ENCODE measurements at places on chromosomes 6 and 20. TPM values are rescaled to one million over a fixed set of nuclear protein-coding genes. Genes with fewer than 3 reads are reported as not detected.

GRCh38 chr6:7707787-7708186, 18.1 kb upstream of the BMP6 start:
- H3K27ac ChIP-seq = no peak overlapping the region
- no peaks in the 10 kb centered on the region for H3K4me1 ChIP-seq
- H3K4me3 ChIP-seq = no peak overlapping the region

The F13A1 gene
- 35.0 TPM for total RNA-seq

DNA sequence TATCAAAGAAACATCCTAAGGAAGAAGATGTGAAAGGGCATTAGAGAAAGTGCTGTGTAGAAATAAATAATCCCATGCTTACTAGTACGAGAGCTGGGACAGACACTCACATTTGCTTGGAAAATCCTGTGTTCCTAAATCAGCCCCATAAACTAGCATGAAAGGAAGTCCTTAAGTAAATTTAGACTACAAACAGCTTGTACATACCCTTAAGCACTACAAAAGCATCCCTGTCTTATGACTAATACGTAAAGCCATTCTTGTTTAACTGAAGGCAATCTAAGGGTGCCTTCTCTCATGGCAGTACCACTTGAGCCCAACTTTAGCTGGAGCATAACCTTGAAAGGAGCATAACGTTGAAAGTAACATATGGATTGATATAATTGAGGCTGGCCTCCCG, 15.4 kb upstream of the FOXQ1 start:
- H3K36me3 ChIP-seq = no peaks in the 10 kb centered on the region
- no peak overlapping the region for H3K27ac ChIP-seq
- H3K27me3 ChIP-seq = no peaks in the 10 kb centered on the region
- H3K4me3 ChIP-seq = no peak overlapping the region
- H3K4me1 ChIP-seq = no peaks in the 10 kb centered on the region

- H3K4me3 ChIP-seq = no peak overlapping the region
- H3K27ac ChIP-seq = no peak overlapping the region
- H3K27me3 ChIP-seq = no peaks in the 10 kb centered on the region
- H3K4me1 ChIP-seq = no peaks in the 10 kb centered on the region
- no peak for DNase-seq
- no peaks in the 10 kb centered on the region for H3K36me3 ChIP-seq
Observed at GRCh38 chr6:328136-328670, 35.9 kb downstream of the DUSP22 start.

DNA sequence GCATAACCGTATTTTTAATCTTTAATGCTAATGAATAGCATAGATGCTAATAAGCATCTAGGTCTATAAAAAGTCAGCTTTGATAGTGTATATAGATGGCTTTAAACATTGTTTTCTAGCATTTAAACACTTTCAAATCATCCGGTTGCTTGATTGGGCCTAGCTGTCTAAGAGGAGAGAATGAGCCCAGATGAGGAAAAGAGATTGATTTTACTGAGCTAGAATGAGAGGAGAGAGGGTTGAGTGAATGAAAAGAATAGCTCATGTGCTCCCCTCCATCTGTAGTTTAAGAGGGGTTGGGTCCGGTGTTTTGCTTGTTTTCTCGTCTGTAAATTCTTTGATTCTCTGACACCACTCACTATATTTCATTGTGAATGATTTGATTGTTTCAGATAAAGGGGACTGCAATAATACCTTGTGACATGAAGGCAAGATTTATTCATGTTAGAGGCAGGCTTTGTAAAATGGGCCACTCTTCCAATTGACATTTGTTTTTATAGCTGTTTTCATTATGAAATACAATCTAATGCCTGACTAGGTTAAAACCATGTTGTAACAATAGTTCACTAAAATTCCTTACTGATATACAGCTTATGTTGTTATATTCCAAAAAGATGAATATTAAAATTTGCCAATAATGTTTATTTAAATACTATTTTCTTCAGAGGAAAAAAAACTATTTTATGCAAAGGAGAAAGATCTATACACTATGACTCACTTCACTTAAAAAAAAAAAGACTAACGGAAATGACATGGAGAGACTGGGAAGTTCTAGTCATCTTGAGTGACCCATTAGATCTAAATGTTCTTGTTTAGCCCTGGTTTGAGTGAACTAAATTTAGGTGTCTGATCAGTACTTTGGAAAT, 3.2 kb downstream of the PTPN1 start:
- H3K27ac ChIP-seq = peak overlapping the region; percentile 85

The CENPQ gene
- 4.0 TPM for total RNA-seq

DNA sequence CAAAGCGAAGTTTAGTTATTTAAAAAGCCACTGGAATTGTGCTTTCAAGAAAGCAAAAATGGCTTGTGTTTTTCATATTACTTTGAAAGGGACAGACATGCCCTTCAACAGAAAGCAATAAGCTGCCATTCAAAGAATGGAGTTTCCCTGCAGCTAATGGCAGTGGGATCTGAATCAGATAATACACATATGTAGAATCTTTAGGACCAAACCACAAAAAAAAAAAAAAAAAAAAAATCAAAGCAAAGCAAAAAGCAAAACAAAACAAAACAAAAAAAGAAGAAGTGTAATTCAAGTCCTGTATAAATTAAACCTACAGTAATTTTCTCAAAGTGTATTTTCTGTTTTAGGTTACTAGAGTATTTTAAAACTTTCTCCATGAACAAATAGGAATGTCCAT, 63.6 kb upstream of the ZNF217 start:
- peaks cover 32% of the 10 kb centered on the region for H3K4me1 ChIP-seq
- H3K27me3 ChIP-seq = no peaks in the 10 kb centered on the region
- no peak overlapping the region for H3K4me3 ChIP-seq
- H3K36me3 ChIP-seq = no peaks in the 10 kb centered on the region

The RHAG gene
- 2.1 TPM for total RNA-seq

The NHSL1 gene
- total RNA-seq = 86.7 TPM

GRCh38 chr6:34718976-34719375, 22.4 kb upstream of the ILRUN start:
- DNase-seq = no peak
- no peak overlapping the region for H3K4me3 ChIP-seq
- no peaks in the 10 kb centered on the region for H3K36me3 ChIP-seq
- H3K27me3 ChIP-seq = no peaks in the 10 kb centered on the region
- no peaks in the 10 kb centered on the region for H3K4me1 ChIP-seq

DNA sequence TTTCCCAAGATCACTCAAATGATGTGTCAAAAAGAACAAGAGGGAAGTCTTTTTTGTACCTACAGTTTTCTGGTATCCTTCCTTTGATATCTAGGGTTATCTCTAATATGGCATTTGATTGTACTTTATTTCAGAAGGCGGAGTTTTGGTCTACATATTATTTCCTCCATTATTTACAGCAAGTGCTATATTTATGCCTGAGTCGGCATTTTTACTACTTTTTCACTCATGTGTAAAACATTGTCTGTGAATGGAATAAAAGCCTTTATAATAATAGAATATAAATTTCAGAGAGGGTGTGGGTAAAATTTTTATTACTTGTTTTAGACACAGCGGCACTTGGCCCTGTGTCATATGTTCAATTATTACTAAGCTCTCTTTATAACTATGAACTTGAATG, 398.4 kb downstream of the BCKDHB start:
- H3K4me3 ChIP-seq = no peak overlapping the region
- no peaks in the 10 kb centered on the region for H3K27me3 ChIP-seq
- no peak for DNase-seq
- H3K4me1 ChIP-seq = no peaks in the 10 kb centered on the region

- H3K4me1 ChIP-seq = no peaks in the 10 kb centered on the region
- no peaks in the 10 kb centered on the region for H3K36me3 ChIP-seq
- H3K27me3 ChIP-seq = no peaks in the 10 kb centered on the region
- peak; percentile 61 for DNase-seq
Observed at GRCh38 chr20:50625986-50626677, 65.2 kb downstream of the RIPOR3 start.

- no peak overlapping the region for H3K4me3 ChIP-seq
- H3K27me3 ChIP-seq = no peaks in the 10 kb centered on the region
- no peak for DNase-seq
- no peaks in the 10 kb centered on the region for H3K36me3 ChIP-seq
- H3K27ac ChIP-seq = no peak overlapping the region
- no peaks in the 10 kb centered on the region for H3K4me1 ChIP-seq
Observed at GRCh38 chr6:80543598-80544222, 437.2 kb downstream of the BCKDHB start.

DNA sequence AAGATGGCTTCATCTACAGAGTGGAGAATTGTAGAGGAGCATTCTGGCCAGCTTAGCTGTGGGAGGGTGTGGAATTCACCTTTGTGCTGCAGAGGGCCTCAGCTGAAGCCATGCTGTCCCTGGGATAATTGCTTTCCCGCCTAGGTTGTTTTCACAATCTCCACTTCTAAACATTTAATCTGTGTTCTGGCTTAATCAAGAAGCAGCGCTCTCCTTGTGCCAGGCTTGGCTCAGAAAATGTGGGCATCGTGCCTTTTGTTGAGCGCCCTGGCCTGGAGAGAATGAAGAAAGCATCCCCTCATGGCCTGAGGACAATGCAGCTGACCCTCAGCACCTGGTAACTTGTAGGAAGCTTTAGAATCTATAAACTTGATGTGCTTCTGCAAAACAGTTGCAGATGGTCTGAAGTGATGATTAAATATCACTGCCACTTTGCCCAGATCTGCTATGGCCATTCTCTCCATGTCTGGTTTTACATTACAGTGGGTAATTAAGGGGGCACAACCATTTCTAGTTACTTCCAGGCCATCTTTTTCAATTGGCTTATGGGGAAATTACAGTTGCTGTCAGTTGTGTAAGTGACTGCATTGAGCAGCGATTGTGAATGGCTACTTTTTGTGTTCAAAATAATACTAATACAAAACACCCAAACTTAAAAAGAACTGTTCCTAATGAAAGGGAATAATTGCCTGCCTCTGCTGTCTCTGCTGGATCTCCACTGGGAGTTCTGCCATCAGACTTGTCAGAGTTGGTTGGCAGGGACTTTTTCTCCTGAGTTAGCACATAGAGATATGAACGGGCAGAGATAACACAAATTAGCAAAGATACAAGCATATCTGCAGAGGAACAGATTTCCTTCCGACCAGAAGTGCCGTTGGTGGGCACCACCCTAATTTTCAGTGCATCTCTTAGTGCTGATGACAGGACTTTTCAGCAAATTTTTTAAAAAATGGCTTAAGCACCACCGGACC, 18.4 kb downstream of the CTNNBL1 start:
- no peaks in the 10 kb centered on the region for H3K27me3 ChIP-seq
- no peak overlapping the region for H3K4me3 ChIP-seq
- H3K27ac ChIP-seq = peak overlapping the region; percentile 39
- no peaks in the 10 kb centered on the region for H3K36me3 ChIP-seq
- DNase-seq = no peak

GRCh38 chr20:61230166-61230565, 21.9 kb upstream of the CDH4 start:
- no peak overlapping the region for H3K4me3 ChIP-seq
- no peaks in the 10 kb centered on the region for H3K36me3 ChIP-seq

- no peak for DNase-seq
- H3K27me3 ChIP-seq = no peaks in the 10 kb centered on the region
- H3K4me3 ChIP-seq = no peak overlapping the region
- peaks cover 78% of the 10 kb centered on the region for H3K36me3 ChIP-seq
- H3K4me1 ChIP-seq = no peaks in the 10 kb centered on the region
Observed at GRCh38 chr20:49647550-49647949, 66.1 kb downstream of the B4GALT5 start.

DNA sequence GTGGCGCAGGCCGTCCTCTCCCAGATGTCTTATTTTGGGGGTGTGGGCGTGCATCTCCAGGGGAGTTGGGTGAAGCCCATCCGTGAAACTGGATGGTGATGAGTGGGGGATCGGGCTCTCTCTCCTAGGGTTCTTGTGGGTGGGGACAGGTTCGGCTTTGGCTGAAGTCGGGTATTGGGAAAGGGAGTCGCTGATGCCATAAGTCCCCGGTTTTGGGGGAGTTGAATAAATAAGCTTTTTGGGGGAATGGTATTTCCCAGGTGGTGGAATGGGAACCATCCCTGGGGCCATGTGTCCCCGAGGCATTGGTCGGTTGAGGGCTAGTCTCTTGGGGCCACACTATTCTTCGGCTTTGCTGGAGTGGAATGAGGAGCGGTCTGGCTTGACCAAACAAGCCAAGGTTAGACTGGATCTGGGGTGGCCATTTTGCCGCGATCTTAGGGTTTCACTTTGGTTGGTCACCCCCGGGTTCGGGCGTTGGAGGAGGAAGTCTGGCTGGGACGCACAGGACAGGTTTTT, 481 bp downstream of the ZNF133 start:
- H3K27me3 ChIP-seq = no peaks in the 10 kb centered on the region
- no peak for DNase-seq
- no peaks in the 10 kb centered on the region for H3K4me1 ChIP-seq
- peaks cover 14% of the 10 kb centered on the region for H3K36me3 ChIP-seq
- H3K27ac ChIP-seq = peak overlapping the region; percentile 94

DNA sequence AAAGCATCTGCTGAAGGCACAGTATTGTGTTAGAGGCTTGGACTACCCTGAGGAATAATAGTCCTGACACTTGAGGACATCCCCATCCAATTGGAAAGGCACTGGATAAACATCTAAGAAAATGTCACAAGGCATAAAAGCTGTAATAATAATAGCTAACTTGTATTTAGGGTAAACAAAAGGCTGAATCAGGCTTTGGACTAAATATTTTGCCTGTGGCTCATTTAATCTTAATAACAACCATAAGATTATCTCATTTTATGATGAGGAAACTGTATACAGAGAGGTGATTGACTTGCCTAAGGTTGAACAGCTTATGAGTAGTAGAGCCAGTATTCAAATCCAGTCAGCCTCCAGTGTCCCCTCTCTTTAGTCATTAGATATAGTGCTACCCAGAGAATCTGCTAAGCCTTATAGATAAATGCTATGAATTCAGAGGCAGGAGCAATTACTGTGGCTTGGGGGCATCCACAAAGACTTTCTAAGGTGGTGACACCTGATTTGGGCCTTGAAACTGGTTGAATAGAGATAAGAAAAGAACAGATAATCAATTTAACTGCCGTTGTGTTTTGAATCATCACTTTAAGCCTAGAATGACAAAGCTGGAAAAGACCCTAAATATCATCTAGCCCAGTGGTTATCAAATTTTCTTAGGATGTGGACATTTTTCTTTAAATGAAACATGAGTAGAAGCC, 7.5 kb upstream of the ZSWIM1 start:
- DNase-seq = no peak
- H3K27me3 ChIP-seq = no peaks in the 10 kb centered on the region
- H3K27ac ChIP-seq = no peak overlapping the region

DNA sequence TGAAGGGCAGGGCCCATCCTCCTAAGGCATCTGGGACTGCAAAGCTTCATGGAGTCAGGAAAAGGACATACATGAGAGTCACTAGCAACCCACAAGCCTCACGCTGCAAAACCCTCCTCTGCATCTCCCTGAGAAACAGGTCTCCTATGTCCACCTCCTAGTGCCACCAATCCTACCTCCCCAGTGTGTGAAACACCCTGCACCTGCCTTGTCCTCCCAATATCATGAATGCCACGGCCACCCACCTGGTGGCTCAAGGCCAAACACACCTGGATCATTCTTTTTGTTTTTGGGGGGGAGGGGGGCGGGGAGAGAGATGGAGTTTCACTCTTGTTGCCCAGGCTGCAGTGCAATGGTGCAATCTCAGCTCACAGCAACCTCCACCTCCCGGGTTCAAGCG, 90.5 kb downstream of the ZMYND8 start:
- H3K4me3 ChIP-seq = no peak overlapping the region
- H3K36me3 ChIP-seq = peaks cover 50% of the 10 kb centered on the region
- H3K27me3 ChIP-seq = no peaks in the 10 kb centered on the region
- H3K27ac ChIP-seq = no peak overlapping the region

GRCh38 chr20:24870881-24871280, 78.2 kb upstream of the CST7 start:
- no peak overlapping the region for H3K4me3 ChIP-seq
- no peak overlapping the region for H3K27ac ChIP-seq
- peaks cover 9% of the 10 kb centered on the region for H3K27me3 ChIP-seq
- no peak for DNase-seq
- no peaks in the 10 kb centered on the region for H3K36me3 ChIP-seq

GRCh38 chr6:14983599-14984518, 262.0 kb upstream of the JARID2 start:
- DNase-seq = no peak
- no peak overlapping the region for H3K27ac ChIP-seq
- H3K36me3 ChIP-seq = no peaks in the 10 kb centered on the region
